ENCODE measurements at places on chromosomes 7 and 10.
A peak's percentile ranks its signal among the peaks of the same experiment; 100 is the strongest.

DNA sequence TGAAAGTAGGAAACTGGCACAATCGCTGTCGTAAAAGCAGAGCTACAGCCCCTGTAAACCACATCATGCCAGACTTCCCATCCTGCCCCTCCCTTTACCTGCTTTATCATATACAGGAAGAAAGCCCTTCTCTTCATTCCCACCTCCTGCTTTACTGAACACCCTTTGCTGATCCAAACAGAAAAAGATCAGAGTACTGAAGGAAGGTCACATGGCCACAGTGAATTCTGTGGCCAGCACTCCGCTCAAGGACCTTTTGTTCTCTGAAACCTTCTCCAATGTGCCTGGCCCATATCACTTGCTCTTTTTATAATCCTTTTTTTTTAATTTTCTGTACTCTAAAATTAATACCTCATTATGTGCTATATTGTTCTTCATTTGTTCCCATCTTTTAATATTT lies 108.8 kb upstream of the LRGUK start:
- no peak for DNase-seq

GRCh38 chr7:81207801-81208200 lies 288.9 kb upstream of the SEMA3C start:
- DNase-seq: no peak

- DNase-seq: no peak
These were observed 2.0 kb downstream of the JAZF1 start for GRCh38 chr7:28178599-28178998.

- peak; percentile 71 for DNase-seq
These were observed 261.6 kb upstream of the AOAH start for GRCh38 chr7:36985866-36986400.

- DNase-seq: no peak
These were observed 39.4 kb downstream of the CCDC71L start for GRCh38 chr7:106621393-106622132.

DNA sequence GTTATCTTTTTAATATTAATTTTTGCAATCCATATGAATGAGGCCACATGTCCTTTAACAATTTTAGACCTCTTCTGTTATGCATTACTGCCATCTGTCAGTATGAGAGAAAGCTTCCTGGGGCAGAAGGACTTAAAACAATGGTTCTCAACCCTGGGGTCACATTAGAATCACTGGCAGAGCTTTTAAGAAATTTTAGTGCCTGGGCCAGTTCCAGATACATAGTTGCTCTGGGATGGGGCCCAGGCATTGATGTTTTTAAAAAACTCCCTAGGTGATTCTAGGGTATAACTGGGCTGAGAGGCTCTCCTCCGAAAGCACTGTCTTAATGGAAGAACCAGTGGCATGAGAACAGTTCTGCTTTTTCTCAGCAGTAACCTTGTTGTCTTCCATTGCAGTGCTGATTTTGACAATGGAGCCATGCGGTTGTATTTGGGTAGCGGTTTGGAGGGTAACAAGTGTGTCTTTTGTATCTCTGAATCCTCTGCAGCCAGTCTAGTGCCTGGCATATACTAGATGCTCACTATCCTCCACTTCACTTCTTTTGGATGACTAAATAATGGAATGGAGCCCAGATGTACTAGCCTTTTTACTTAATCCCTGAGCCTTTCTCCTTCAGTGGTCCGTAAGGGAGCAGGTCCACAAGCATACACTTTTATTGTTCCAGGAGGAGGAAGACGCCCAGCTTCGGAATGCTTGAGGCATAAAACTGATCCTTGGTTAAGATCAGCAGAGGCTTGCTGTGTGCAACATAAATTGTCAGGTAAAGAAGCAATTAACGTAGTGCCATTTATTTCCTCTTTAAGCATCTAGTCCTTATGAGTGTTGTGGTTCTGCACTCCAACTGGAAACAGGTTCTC lies 227.1 kb downstream of the AUTS2 start:
- peak; percentile 57 for DNase-seq

DNA sequence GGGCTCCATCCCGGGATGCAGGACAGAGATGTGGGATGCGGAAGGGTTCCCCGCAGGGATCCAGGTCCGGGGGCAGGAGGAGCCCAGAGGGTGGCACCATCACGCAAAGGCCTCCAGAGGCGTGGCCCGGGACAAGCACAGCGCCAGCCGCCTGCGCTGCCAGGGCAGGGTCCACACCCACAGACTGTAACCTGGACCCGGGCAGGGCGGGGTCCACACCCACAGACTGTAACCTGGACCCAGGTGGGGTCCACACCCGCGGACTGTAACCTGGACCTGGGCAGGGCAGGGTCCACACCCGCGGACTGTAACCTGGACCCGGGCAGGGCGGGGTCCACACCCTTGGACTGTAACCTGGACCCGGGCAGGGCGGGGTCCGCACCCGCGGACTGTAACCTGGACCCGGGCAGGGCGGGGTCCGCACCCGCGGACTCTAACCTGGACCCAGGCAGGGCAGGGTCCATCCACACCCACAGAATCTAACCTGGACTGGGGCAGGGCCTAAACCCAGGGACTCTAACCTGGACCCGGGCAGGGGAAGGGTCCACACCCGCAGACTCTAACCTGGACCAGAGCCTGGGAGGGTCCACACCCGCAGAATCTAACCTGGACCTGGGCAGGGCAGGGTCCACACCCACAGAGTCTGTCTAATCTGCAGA lies 37.5 kb upstream of the SUN1 start:
- no peak for DNase-seq

DNA sequence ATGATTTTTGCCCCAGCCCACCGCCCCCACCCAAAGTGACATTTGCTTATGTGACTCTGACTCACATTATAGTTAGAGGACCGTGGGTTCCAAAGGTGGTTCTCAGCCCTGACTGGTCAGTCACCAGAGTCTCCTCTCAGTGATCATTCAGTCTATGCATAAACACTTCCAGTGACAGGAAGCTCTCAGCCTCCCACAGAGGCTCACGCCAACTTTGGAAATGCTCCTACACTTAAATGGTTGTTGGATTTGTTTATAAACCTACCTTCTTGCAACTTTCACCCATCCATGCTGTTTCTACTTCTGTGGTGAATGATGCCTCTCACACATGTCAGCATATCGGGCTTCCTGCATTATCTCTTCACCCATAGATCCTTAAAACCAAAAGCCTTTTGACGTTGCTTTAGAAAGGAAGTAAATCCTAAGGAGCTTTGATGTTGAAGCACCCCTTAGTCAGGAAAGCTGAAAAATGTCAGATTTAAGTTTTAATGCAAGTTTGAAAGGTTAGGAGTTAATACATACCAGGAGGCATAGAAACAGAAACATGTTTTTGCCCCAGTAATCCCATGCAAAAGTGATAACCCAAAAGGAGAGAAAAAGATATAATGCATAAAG lies 46.5 kb upstream of the FGL2 start:
- DNase-seq: no peak

DNA sequence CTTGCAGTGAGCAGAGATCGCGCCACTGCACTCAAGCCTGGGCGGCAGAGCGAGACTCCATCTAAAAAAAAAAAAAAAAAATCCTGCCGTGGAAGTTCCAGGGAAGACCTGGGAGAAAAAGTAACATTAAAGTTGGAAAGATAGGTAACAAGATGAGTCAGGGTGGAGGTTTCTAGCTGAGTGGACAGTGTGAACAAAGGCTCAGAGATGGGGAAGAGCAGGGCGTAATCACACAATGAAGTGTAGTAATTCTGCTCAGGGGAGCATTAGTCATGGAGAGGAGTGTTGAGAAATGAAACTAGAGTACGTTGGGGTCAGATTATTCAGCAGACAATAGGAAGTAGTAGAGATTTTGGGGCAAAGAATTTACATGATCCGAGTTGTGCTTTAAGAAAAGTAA lies 21.6 kb upstream of the WASL start:
- no peak for DNase-seq

DNA sequence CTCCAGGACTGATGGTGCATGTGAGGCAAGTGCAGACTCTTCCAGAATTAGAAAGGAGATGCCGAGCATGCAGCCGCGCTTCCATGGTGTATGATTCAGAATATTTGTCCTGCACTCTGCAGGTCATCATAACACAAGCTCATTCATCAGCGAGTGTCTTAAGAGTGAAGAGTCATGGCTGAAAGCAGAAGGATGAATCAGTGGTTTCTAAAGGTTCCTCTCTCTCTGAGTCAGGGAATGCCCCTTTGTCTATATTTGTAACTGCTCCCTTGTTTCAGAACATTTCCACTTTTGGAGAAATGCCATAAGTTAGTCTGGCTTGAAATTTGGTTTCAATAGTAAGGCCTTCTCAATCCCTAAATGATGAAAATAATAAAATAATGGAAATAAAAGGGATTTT lies 52.3 kb downstream of the HECW1 start:
- no peak for DNase-seq

- DNase-seq: no peak
These were observed 13.5 kb downstream of the CREM start for GRCh38 chr10:35140126-35140525.

DNA sequence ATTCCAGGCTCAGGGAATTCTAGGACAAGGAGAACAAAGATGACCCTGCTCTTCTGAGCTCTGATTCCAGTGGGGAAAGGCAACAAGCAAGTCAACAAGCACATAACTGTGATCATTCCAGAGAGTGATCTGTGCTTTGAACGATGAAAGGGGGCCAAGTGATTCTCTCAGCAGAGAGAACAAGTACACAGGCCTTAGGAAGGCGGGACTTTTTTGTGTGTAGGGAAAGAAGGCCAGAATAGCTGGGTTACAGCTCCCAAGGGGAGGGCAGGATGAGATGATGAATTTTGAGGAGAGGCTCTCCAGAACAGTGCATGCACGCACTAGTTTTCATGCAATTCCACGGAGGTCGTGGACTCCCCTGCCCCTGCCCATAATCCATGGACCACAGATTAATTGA lies 565.2 kb downstream of the SDK1 start:
- DNase-seq: no peak

DNA sequence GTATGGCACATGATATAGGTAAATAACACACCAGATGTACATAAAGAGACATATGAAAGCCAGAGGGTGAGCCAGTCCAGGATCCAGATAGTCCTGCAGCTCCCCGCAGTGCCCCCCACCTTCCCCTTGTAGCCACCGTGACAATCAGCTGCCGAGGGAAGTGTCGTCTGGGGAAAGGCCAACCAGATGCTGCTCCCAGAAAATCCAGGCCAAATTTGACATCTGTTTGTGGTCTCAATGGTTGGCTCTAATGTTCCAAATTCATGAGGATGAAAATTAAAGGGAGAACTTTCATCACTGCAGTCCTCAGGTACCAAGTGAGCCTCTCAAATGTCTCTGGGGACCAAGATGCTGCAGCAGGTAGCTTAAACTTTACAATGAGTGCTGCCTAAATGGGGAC lies 210.3 kb downstream of the PTEN start:
- DNase-seq: no peak
